Heart right ventricle (tissue), 16 donors: ENCODE measurements at places on chromosomes 5 and 9. TPM values are rescaled to one million over a fixed set of nuclear protein-coding genes. Genes with fewer than 3 reads are reported as not detected.

The SAPCD2 gene
- total RNA-seq: 0.07 TPM

The NEUROG1 gene
- not detected for total RNA-seq

The FBXL7 gene
- 25.7 TPM for total RNA-seq

The HCN1 gene
- 0.07 TPM for total RNA-seq

The LRRC19 gene
- total RNA-seq: not detected

The APBA1 gene
- total RNA-seq: 2.1 TPM

The COX7C gene
- 2,107 TPM for total RNA-seq

The BTNL9 gene
- total RNA-seq: 17.9 TPM

The HMMR gene
- 0.44 TPM for total RNA-seq

The CD72 gene
- total RNA-seq: 1.2 TPM

The GRIN3A gene
- total RNA-seq: 0.39 TPM

The NPR3 gene
- 123 TPM for total RNA-seq

The TRIM32 gene
- total RNA-seq: 17.9 TPM

The NR2F1-AS1 gene
- 0.44 TPM for total RNA-seq

The CDKN2B gene
- 1.7 TPM for total RNA-seq

The ZNF883 gene
- 7.8 TPM for total RNA-seq

The IL17B gene
- not detected for total RNA-seq

The PTGS1 gene
- total RNA-seq: 5.4 TPM

The SAXO1 gene
- total RNA-seq: not detected

The PLAC8L1 gene
- not detected for total RNA-seq

The C9orf50 gene
- not detected for total RNA-seq

The DNAH5 gene
- 0.12 TPM for total RNA-seq

The OLFM1 gene
- 5.6 TPM for total RNA-seq

The GKAP1 gene
- 19.9 TPM for total RNA-seq

The KIF24 gene
- total RNA-seq: 0.77 TPM
